ENCODE measurements at places on chromosomes 1 and 21.

GRCh38 chr1:244405856-244406255 lies 45.9 kb downstream of the ADSS2 start:
- no peak for DNase-seq

GRCh38 chr1:147167365-147167764 lies 4.9 kb downstream of the PRKAB2 start:
- no peak for DNase-seq

- no peak for DNase-seq
Observed at GRCh38 chr1:174242856-174243255, 83.5 kb downstream of the RABGAP1L start.

- no peak for DNase-seq
Observed at GRCh38 chr1:29772584-29773100, 536.3 kb downstream of the PTPRU start.

- DNase-seq: no peak
Observed at GRCh38 chr1:234690872-234691271, 80.9 kb upstream of the IRF2BP2 start.

Measured in activated CD4-positive, alpha-beta T cell treated with anti-CD3 and anti-CD28 coated beads for 1 hour (primary cell).